ENCODE measurements at places on chromosomes 3 and 15. TPM values are rescaled to one million over a fixed set of nuclear protein-coding genes. Genes with fewer than 3 reads are reported as not detected.

The JMJD7 gene
- total RNA-seq: not detected

The TEX55 gene
- not detected for total RNA-seq

The SEMA3F gene
- 7.8 TPM for total RNA-seq

The BOC gene
- total RNA-seq: 10.4 TPM

The PCLAF gene
- 7.8 TPM for total RNA-seq

The ERICH6 gene
- total RNA-seq: 0.46 TPM

The MON1A gene
- 14.3 TPM for total RNA-seq

The HTR3E gene
- total RNA-seq: not detected

The TM4SF1 gene
- 17.3 TPM for total RNA-seq

The NANOGP8 gene
- 0.69 TPM for total RNA-seq

The C2CD4B gene
- 1.2 TPM for total RNA-seq

The GP5 gene
- under 0.01 TPM for total RNA-seq

The AGBL1 gene
- total RNA-seq: 3.0 TPM

The COL8A1 gene
- total RNA-seq: 1.8 TPM

The IQCF5 gene
- not detected for total RNA-seq

The MAGEL2 gene
- 13.8 TPM for total RNA-seq

The LSM3 gene
- total RNA-seq: 10.4 TPM

The B3GALNT1 gene
- total RNA-seq: 225 TPM
